GM13976 (cell line): ENCODE measurements at places on chromosomes 12 and 14.

GRCh38 chr12:56223571-56224101, 506 bp upstream of the NABP2 start:
- no peak for DNase-seq

DNA sequence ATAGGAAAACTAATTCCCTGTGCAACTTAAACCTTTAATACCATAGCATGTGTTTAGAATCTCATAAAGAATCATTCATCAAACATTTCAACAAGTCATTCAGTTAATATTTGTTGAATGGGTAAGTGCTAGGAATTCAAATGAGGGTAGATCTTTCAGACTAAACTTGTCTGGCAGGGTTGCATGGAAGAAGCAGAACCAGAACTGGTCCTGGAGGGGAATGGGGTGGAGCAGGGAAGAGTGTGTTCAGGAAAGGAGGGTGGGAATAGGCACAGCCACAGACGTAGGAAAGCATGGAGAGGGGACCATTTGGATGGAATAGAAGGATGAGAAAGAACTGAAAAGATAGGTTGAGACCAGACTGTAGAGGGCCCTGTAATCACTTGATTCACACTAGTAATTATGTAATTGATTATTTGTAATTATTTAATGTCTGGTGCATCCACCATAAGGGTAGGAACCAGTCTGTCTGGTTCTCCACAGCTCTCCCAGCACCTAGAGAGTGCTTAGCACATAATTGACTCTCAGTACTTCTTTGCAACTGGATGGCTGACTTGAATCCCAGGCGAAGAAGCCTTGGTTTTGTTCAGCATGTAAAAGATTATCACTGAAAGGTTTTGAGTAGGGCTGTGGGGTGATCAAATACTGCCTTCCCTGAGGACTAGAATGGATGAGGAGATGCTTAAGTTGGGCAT, 3.0 kb upstream of the MAP3K9 start:
- no peak for DNase-seq

DNA sequence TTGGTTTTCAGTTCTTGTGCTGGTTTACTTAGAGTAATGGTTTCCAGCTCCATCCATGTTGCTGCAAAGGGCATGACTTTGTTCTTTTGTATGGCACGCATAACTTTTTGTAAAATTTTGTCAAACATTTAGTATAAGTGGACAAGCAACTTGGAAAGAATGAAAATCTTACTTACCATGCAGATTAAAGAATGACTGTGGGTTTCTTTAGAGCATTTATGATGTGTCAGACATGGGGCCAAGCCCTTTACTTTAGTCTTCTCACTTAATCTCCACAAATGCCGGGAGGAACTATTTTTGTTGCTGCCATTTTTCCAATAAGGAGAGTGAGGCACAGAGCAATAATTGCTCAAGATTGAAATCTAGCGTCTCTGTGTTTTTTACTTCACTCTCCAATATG, 652.5 kb upstream of the TBX3 start:
- DNase-seq: no peak

GRCh38 chr12:94309373-94309772, 150.3 kb downstream of the CEP83 start:
- DNase-seq: peak; percentile 22

DNA sequence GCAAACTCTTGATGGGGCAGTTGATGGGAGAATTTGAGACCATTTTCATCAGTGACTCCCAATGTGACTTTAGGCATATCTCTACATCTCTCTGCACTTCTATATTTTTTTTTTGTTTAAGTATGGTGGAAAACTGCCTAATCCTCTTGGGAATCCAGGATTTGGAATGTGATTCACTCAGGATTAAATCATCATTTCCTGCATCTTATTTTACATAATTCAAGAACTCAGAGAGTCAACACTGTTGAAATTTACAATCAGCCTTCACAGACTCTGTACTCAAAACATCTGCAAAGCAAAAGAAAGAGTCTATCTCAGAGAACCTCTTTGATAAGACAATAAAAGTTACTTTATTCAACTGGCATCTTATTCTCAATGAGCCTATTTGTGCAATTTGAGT, 260.7 kb upstream of the NOS1 start:
- no peak for DNase-seq

DNA sequence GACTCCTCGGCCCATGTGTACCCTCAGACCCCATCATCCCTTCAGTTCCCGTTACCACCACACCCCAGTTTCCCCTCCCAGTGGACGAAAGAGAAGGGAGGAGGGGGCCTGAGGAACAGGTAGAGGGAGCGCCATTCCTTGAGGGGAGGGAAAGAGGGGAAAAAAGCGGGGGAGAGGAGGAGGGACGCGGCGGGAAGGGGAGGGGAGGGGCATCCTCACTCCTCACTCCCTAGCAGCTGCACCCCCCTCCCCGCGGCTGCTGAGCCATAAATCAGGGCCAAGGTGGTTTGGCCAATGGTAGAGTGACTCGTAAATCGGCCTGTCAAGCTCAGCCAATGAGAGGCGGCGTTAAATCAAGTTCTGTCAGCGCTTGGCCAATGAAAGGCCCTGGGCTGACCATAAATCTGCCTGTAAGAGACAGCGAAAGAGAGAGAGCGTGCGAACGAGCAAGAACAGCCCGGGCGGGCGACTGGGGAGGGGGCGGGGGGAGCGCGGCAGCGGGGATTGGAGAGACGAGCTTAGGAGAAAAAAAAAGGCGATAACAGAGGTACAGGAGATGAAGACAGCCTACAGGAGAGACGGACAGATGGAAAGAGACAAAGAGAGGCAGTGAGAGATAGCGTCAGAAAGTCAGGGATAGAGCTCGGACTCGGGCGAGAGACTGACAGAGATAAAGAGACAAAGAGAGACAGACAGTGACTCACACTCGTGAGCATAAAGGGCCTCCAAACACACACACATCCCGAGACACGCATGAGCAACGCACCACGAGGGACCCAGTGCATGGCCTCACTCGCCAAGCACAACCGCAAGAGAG, 5.1 kb downstream of the GPR84 start:
- DNase-seq: peak; percentile 95

DNA sequence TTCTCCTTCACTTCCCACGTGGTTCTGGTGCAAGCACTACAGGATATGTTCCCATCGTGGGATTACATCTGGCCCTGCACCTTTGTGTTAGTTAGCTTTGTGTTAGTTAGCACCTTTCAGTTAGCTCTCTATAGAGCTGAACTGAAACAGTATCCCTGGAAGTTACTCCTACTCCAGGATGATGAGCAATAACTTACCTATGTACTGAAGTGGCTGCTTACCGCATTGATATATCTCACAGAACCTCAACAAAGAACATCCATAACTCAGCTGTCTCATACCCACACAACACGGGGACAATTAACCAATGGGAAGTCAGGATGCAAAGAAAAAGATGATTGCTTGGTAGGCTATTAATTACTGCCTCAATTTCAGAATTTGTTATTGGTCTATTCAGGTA, 146.6 kb downstream of the ASCL4 start:
- DNase-seq: no peak

GRCh38 chr14:45798659-45799058, 545.7 kb upstream of the MIS18BP1 start:
- DNase-seq: no peak

- DNase-seq: no peak
Observed at GRCh38 chr14:62081951-62082350, 319.7 kb downstream of the SNAPC1 start.

DNA sequence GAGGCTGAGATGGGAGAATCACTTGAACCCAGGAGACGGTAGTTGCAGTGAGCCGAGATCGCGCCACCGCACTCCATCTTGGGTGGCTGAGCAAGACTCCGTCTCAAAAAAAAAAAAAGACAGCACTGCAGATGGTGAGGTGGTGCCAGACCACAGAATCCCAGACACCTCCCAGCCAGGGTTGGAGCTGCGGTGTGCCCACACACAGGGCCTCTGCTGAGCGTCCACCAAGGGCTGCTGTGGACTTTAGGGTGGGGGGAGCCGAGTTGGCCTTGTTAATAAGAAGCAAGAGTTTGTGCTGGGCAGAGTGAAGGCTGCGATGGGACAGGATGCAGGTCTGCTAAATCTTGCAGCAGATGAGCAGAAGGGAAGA, 14.2 kb downstream of the KMT5A start:
- DNase-seq: no peak

DNA sequence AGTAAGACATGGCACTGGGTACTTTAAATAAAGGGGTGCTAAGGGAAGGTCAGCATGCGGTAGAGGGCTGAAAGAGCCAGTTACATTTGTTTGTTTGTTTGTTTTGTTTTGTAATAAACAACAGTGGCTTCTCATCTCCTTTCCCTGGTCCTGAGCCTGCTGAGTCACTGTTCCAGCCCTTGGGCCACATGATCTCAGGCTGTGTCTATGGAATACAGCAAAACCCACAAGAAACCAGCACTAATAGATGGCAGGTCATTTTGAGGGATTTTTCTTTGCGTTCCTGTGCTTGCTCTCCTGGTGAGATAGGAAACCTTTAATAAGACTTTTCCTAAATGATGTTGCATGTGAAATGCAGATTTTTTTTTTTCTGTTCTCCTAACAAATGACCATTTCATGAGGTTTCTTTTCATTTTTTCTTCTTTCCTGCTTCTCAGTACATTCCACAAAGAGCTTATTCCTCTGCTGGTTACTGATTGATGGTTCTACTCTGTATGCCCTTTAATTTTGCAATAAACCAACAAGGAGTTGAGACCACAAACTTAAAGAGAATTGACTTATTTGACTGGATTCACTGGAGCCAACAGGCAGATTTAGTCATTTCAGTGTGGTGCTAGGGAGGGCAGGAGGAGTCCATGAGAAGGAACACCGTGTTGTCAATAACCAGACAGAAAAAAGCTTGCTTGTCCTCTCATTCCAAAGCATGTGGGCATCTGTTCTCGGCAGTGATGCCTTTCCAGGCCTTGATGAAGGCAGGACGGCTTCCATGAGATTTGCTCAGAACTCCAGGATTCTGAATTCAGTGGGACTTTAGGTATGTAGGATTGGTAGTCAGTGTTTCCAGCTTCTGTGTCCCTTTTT, 459.2 kb downstream of the RAD51B start:
- DNase-seq: no peak

GRCh38 chr12:22399464-22400180, 65.1 kb upstream of the ST8SIA1 start:
- no peak for DNase-seq

GRCh38 chr12:92756898-92757596, 54.3 kb downstream of the PLEKHG7 start:
- DNase-seq: no peak

GRCh38 chr12:113222730-113223531, 1.7 kb downstream of the TPCN1 start:
- DNase-seq: no peak

DNA sequence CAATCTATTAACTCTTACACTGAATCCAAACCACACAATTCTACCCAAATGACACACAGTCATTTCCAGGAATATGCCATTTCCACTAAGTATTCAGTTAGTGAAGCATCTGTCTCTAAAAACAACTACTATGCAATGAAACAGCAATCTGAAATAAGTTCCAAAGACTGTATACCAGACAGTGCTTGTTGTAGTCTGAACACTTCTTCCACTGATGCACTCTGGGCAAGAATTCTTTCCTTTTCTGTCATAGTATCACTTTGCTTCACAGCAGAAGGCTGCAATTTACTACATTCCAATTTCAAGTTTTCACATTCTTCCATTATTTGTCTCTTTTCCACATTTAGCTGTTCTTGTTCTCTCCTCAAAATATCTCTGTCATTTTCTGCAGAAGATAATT, 25.8 kb downstream of the TRIP11 start:
- no peak for DNase-seq

DNA sequence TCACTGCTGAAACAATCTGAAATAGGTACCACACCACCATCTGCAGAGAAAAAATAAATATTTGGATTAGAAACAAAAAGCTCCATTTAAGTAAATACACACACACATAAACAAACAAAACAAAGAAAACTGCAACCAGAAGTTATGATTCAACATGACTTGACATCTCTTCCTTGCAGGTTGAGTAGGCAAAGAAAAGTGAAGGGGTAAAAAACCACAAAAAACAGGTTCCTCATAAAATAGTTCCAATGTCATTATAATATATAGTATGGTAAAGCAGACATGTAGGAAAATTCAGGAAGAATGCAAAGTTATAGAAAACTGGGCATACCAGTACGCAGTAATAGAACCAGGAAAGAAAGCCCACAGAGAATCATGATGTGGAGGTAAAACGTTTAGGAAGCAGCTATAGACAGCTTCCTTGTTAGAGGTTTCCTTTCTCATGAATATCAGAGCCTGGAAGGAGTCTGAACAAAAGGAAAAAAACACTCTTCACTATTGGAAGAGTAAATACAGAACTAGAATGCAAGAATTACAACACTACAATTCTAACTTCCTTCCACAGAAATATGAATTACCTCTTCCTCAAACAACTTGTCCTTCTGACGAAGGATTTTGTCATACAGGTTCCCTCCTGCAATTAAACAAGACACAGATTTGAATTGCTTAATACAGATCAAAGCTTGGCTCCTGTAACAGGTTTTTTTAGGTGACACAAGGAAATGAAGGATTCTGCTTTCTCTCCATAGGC, 6.1 kb downstream of the NEK9 start:
- no peak for DNase-seq

- DNase-seq: no peak
Observed at GRCh38 chr12:113894697-113895096, 71.4 kb downstream of the RBM19 start.

GRCh38 chr14:25034803-25035681, 14.9 kb downstream of the STXBP6 start:
- no peak for DNase-seq

DNA sequence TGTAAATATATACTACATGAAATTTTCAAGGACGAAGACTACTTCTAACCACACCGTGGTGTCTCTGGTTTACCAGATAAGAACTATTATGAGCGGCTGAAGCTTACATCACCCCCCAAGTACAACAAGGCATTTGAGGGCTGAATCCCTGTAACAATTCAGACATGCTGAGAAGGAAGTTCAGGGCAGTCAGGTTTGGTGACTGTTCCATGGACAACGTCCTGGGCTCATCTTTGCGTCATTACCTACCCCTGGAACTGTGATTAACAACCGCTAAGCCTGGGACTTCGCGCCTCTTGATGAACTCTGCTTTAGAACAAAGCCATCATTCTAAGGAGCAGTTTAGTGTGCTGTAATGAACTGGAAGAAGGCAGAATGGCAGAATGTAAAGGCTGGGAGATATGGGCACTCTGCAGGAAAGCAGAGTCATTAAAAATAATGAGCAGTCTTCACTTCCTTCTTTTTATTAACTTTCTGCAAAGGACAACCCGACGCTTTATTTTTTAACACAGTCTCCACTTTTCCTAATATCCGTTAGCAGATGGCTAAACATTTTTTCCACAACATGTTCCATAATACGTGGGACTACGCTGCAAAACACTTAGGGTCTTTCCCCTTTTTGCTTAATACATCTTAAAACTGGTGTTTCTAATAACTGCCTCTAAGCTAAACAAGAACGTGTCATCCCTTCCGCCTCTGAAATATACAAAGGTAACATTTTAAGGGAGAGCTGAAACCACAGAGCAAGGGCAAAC, 263.2 kb downstream of the ADAMTS20 start:
- no peak for DNase-seq

DNA sequence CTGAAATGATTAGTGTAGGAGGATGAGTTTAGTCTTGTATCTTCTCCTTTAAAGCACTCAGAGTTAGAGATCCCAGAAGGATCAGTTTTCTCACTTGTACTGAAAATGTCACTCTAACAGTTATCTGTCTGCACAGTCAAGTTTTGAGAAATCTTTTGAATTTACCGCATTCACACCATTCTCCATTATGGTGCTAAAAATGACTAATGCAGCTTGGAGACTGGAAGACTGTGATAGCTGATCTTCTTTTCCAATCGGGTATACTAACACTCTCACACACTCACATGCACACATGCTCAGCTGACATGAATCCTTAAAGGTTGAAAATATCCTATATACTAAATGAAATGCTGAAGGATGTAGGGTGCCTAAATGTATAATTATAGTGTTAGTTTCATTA, 65.8 kb downstream of the SLC15A5 start:
- DNase-seq: no peak

- no peak for DNase-seq
Observed at GRCh38 chr14:72869407-72870329, 24.2 kb downstream of the DPF3 start.
